ENCODE measurements at places on chromosomes 1 and 21. TPM values are rescaled to one million over a fixed set of nuclear protein-coding genes. Genes with fewer than 3 reads are reported as not detected.

The GUCA2A gene
- not detected for total RNA-seq

The CYP4Z1 gene
- not detected for total RNA-seq

- no peak for DNase-seq
Measured at GRCh38 chr1:55472784-55473183, 257.6 kb upstream of the USP24 start.

- no peak for DNase-seq
Measured at GRCh38 chr1:150009604-150010392, 728 bp downstream of the OTUD7B start.

DNA sequence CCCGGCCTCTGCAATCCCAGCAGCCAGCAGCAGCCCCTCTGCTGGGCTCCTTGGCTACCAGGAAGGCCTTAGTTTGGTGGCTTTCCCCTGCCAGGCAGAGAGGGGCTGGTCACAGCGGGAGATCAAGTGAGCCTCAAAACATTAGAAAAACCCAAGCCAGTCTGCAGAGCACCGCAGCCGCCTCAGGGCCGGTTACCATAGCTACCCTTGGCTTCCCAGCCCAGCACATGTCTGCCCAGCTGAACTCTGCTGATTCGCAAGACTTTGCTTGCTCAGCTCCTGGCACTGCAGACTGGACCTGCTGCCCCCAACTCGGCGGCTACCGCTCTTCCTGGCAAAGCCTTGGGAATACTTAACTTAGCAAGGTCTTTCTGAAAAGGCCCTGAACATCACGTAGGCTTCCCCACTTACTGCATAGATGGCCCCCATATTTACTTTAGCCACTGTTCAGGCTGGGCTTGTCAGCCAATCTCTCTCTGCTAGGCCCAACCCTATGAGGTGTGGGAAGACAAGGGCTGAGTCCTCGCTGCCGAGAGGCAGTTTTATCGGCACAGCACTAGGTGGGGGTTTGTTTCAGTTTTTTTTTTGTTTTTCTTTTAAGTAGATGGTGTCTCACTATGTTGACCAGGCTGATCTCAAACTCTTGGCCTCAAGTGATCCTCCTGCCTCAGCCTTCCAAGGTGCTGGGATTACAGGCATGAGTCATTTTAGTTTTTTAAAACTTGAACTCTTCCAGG is 28.6 kb upstream of the PLEKHG5 start:
- DNase-seq: peak; percentile 80

DNA sequence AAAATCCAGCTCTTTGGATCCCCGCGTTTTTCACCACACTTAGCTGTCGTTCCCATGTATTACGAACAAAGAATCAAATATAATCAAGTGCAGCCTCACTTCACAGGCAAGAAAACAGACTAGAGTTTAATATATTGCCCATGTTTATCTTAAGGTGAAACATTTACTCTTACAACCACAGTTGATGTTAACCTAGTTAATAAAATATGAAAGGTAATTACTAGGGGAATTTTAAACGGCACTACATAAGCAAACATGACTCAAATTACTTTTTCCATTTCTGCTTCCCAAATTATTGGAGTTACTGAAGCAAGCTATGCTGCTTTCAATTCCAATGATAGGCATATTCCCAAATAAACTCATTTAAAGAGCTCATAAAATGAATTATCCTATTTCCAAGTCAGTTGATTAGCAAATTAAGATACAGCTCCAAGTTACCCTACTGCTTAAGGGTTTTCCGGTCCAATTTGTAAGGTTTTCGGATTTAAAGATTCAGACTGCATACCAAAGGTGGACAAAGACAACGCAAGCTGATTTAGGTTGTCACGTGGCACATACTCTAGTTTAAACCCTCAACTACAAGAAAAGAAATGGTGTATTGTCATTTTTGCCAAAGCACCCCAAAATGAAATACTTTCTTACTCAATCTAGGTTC is 5.9 kb downstream of the COX20 start:
- DNase-seq: no peak

DNA sequence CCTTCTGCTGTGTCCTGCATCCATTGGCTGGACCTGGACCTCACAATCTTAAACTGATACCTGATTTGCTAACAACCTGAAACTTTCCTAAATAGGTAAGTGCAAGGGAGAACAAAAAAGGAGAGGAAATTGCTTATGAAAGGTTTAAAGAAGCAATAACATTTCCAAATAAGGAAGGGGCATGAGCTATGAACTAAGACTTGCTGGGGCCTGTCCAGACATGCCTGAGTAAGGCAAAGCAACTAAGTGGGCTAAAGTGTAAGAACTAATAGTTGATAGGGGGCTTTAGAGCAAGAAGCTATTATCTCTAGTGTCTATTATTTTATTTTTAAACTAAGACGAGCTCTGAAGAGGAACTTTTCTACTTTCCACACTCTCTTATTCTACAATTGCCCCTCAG is 11.6 kb downstream of the JMJD4 start:
- DNase-seq: no peak

Data from mesothelial cell of epicardium (in vitro differentiated cells).